ENCODE measurements at places on chromosomes 16 and 17. TPM values are rescaled to one million over a fixed set of nuclear protein-coding genes. Genes with fewer than 3 reads are reported as not detected.

DNA sequence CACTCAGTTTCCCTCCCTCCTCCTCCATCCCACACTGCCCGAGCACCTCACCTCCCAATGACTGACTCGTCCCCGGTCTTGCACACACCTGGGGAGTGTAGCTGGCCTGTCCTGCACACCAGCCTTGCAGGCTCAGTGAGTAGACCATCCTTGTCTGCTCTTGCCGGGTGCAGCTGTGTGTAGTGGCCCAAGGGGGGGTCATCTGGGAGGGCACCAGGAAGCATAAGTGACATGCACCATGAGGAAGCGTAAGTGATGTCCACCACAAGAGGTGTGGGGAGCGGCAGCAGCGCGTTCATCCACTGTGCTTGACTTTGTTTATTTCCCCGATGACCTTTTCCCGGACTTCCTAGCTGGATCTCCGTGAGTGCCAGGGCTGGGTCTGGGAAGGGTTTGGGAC is 45.5 kb upstream of the CDR2 start:
- no peak overlapping the region for H3K27ac ChIP-seq
- no peak overlapping the region for H3K4me3 ChIP-seq
- H3K27me3 ChIP-seq, result no peaks in the 10 kb centered on the region
- H3K4me1 ChIP-seq, result peaks cover 11% of the 10 kb centered on the region
- no peak for DNase-seq
- no peaks in the 10 kb centered on the region for H3K36me3 ChIP-seq

- H3K4me3 ChIP-seq, result no peak overlapping the region
- no peak overlapping the region for H3K27ac ChIP-seq
- DNase-seq, result no peak
- peaks cover 3% of the 10 kb centered on the region for H3K4me1 ChIP-seq
Observed at GRCh38 chr16:81432937-81433557, 11.6 kb upstream of the CMIP start.

GRCh38 chr17:33924104-33924503 is 331.0 kb upstream of the CCL2 start:
- H3K4me1 ChIP-seq, result no peaks in the 10 kb centered on the region
- DNase-seq, result no peak
- H3K27me3 ChIP-seq, result no peaks in the 10 kb centered on the region
- no peak overlapping the region for H3K4me3 ChIP-seq
- H3K36me3 ChIP-seq, result no peaks in the 10 kb centered on the region
- H3K27ac ChIP-seq, result no peak overlapping the region

- no peak overlapping the region for H3K4me3 ChIP-seq
- H3K27ac ChIP-seq, result no peak overlapping the region
- no peak for DNase-seq
- no peaks in the 10 kb centered on the region for H3K36me3 ChIP-seq
- H3K27me3 ChIP-seq, result peaks cover 6% of the 10 kb centered on the region
Observed at GRCh38 chr16:66476328-66477027, 49.4 kb downstream of the BEAN1 start.

DNA sequence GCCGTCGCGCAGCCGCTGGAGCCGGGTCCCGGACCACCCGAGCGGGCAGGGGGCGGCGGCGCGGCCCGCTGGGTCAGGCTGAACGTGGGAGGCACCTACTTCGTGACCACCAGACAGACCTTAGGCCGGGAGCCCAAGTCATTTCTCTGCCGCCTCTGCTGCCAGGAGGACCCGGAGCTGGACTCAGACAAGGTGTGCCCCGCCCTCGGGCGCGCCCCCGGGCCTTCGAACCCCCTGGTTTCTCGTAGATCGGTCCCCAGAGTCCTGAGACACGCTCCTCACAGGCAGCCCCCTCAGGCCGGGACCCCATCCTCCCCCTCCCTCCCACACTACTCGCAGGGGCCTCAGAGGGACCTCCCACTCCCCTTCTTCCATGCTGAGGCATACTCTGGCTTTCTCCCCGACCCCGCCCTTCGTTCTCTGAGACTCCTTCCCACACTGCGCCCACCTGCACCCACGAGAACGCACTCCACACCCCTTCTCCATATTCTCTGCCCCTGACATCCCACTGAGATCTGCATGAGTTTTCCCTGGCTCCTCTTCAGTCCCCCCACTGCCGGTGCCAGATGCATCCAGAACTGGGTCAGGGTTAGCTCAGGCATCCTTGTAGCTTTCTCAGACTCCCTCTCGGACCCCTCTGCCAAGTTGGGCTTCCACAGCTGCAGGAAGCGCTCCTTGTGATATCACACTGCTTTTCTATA is 523 bp downstream of the KCTD2 start:
- DNase-seq, result no peak
- H3K27me3 ChIP-seq, result no peaks in the 10 kb centered on the region
- H3K4me3 ChIP-seq, result peak overlapping the region; percentile 93
- peak overlapping the region; percentile 98 for H3K27ac ChIP-seq

DNA sequence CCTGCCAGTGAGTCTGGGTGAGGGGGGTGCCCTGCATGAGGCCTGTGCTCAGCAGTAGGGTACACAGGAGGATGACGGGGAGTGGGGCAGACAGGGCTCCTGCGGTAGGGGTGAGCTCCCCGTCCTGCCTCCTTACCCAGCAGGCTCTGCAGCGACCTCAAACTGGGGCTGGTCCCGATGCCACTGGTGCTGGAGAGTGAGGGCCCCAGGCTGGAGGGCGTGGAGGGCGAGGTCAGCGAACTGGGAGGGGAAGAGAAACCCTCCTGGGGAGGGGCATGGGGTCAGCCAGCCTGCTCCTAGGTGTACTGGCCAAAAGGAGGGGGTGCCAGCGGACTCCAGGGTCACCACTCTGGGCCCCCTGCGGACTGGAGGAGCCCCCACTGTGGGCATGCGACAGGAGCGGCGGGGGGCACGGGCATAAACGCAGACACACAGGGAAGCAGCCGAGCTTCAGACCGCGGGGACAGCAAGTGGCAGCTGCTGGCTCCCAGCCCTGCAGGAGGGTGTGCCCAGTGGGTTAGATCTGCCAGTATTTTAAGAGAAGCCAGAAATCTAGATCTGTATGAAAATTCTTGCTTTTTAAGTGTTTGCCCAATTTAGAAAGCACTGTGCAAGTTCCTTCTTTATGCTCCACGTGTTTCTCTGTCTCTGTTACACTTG is 9.0 kb upstream of the VASN start:
- no peak overlapping the region for H3K27ac ChIP-seq
- no peaks in the 10 kb centered on the region for H3K4me1 ChIP-seq
- peaks cover 7% of the 10 kb centered on the region for H3K36me3 ChIP-seq
- H3K27me3 ChIP-seq, result no peaks in the 10 kb centered on the region
- no peak for DNase-seq
- no peak overlapping the region for H3K4me3 ChIP-seq

GRCh38 chr16:68839831-68840230 is 3.5 kb upstream of the TANGO6 start:
- no peaks in the 10 kb centered on the region for H3K27me3 ChIP-seq
- no peak overlapping the region for H3K27ac ChIP-seq
- no peak for DNase-seq
- H3K36me3 ChIP-seq, result no peaks in the 10 kb centered on the region
- H3K4me1 ChIP-seq, result peaks cover 5% of the 10 kb centered on the region
- H3K4me3 ChIP-seq, result no peak overlapping the region

GRCh38 chr16:55510185-55510805 is 1.4 kb downstream of the LPCAT2 start:
- no peaks in the 10 kb centered on the region for H3K4me1 ChIP-seq
- H3K36me3 ChIP-seq, result peaks cover 8% of the 10 kb centered on the region

GRCh38 chr16:49886554-49887094 is 30.7 kb upstream of the ZNF423 start:
- no peaks in the 10 kb centered on the region for H3K27me3 ChIP-seq
- H3K4me3 ChIP-seq, result no peak overlapping the region
- DNase-seq, result no peak
- H3K27ac ChIP-seq, result no peak overlapping the region

DNA sequence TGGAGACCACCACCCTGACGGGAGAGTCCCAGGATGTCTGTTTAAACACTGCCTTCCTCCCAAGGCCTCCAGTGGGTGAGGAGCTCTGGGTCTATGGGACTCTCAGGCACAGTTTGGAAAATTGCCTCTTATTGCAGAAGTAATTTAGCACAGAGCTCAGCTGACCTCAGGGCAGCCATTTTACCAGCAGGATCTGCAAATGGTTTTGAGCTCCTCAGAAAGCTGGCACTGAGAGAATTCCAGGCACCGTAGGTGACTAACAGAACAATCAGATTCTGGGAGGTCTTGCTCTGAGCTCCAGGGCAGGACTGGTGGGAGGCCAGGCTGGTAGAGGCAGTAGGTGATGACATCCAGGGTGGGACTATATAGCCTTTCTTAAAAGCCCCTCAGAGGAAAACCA is 17.3 kb upstream of the C16orf74 start:
- no peak overlapping the region for H3K4me3 ChIP-seq
- H3K27me3 ChIP-seq, result no peaks in the 10 kb centered on the region
- no peaks in the 10 kb centered on the region for H3K36me3 ChIP-seq
- H3K27ac ChIP-seq, result no peak overlapping the region
- no peak for DNase-seq

DNA sequence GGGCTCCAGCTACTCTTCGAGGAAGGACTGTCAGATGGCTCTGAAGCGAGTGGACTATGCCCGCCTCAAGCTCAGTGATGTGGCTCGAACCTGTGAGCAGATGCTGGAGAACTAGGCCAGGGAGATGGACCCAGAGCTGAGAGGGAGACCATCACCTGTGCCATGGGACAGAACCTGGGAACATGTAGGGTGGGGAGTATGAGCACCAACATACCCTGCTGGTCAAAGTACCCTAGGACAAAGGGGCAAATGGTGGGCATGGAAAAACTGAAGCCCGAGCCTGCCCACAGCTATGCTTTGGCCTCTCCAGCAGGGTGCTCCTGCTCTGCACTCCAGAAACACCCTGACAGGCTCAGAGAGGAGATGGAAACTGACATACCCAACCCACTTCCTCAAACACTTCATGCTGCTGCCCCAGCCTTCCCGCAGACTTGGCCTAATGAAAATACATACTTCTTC is 1.9 kb downstream of the MED11 start:
- H3K27ac ChIP-seq, result no peak overlapping the region
- H3K27me3 ChIP-seq, result peaks cover 5% of the 10 kb centered on the region
- H3K36me3 ChIP-seq, result no peaks in the 10 kb centered on the region
- peaks cover 12% of the 10 kb centered on the region for H3K4me1 ChIP-seq

DNA sequence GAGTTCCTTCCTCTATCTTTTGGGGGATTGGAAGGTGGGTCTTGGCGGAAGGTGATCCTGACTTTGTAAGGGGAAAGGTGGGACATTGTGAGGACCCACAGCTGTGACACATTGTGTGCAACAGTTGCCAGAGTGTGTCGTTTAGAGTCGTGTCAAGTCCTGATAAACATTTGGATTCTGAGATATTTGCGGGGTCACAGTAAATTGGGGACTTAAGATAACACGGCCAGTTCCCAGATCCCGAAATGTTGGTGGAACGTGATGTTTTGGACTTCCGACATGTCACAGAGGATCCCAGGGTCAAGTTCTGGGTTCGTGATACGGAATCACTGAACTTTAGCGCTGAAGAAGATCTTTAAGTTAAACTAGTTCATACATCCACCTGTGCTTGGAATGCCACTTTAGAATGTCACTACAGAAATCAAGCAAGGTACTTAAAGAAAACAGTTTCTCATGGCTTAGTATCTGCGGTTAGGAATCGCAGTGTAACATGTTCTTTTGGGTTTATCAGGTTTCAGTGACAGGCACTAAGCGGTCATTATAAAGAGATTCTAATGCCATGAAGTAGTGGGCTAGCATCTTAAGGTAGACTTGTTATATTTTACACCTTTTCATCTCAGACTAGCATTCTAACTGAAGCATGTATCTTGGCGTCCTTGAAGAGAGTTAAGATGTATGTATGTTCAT is 815 bp downstream of the ATAD5 start:
- no peaks in the 10 kb centered on the region for H3K36me3 ChIP-seq
- H3K27ac ChIP-seq, result no peak overlapping the region
- peak overlapping the region; percentile 82 for H3K4me3 ChIP-seq
- peaks cover 14% of the 10 kb centered on the region for H3K4me1 ChIP-seq
- no peaks in the 10 kb centered on the region for H3K27me3 ChIP-seq

DNA sequence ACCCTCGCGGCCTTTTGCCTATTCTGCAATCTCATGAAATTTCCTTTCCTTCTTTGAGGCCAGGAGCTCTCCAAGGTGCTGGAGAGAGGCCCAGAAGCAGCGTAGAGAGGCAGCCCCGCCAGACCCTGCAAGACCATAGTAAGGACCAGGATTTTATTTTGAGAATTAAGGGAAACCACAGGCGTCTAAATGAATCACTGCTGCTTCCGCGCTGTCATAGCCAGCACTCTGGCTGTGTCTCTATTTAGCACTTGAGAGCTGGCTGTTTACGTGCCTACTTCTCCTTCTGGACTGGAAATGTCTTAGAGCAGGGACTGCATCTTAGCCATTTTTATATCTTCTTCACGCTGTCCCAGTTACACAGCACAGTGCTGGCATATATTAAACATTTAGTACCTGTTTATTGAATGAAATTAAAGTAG is 37.6 kb upstream of the PIRT start:
- DNase-seq, result no peak
- H3K27me3 ChIP-seq, result no peaks in the 10 kb centered on the region
- H3K4me3 ChIP-seq, result no peak overlapping the region
- no peak overlapping the region for H3K27ac ChIP-seq
- no peaks in the 10 kb centered on the region for H3K36me3 ChIP-seq

GRCh38 chr17:65966072-65966695 is 225.7 kb downstream of the CEP112 start:
- no peaks in the 10 kb centered on the region for H3K36me3 ChIP-seq
- no peaks in the 10 kb centered on the region for H3K4me1 ChIP-seq
- no peak overlapping the region for H3K27ac ChIP-seq
- no peak for DNase-seq

GRCh38 chr17:58083491-58084316 is 485 bp downstream of the DYNLL2 start:
- H3K4me3 ChIP-seq, result peak overlapping the region; percentile 98
- H3K36me3 ChIP-seq, result no peaks in the 10 kb centered on the region
- H3K27me3 ChIP-seq, result no peaks in the 10 kb centered on the region
- H3K4me1 ChIP-seq, result peaks cover 45% of the 10 kb centered on the region
- DNase-seq, result peak; percentile 40
- peak overlapping the region; percentile 99 for H3K27ac ChIP-seq

DNA sequence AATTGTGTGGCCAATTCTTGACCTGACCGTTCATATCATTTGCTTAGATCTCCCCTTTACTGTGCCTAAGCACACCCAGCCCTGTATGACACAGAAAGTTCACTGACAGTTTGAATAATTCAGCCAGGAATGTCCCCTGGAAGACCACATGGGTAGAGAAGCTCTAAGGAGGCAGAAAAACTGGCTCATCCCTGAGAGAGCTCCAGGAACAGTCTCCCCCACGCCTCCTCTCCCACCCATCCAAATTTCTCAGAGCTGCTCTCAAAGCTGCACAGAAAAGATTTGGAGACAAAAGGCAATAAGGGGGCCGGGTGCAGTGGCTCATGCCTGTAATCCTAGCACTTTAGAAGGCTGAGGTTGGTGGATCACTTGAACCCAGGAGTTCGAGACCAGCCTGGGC is 11.2 kb downstream of the PRAC1 start:
- H3K4me3 ChIP-seq, result no peak overlapping the region
- H3K27ac ChIP-seq, result no peak overlapping the region
- H3K4me1 ChIP-seq, result no peaks in the 10 kb centered on the region
- no peak for DNase-seq
- H3K36me3 ChIP-seq, result no peaks in the 10 kb centered on the region

RAB26 gene
- total RNA-seq, result 4.2 TPM

EVI2A gene
- 0.49 TPM for total RNA-seq

ZFPM1 gene
- total RNA-seq, result 0.66 TPM

NKD1 gene
- total RNA-seq, result 0.10 TPM

FA2H gene
- 0.41 TPM for total RNA-seq

TP53TG3C gene
- not detected for total RNA-seq

GP1BA gene
- total RNA-seq, result not detected

CDC6 gene
- total RNA-seq, result 0.27 TPM

Measured in gastrocnemius medialis (tissue), 4 donors.